ENCODE measurements at places on chromosomes 12 and 14.

DNA sequence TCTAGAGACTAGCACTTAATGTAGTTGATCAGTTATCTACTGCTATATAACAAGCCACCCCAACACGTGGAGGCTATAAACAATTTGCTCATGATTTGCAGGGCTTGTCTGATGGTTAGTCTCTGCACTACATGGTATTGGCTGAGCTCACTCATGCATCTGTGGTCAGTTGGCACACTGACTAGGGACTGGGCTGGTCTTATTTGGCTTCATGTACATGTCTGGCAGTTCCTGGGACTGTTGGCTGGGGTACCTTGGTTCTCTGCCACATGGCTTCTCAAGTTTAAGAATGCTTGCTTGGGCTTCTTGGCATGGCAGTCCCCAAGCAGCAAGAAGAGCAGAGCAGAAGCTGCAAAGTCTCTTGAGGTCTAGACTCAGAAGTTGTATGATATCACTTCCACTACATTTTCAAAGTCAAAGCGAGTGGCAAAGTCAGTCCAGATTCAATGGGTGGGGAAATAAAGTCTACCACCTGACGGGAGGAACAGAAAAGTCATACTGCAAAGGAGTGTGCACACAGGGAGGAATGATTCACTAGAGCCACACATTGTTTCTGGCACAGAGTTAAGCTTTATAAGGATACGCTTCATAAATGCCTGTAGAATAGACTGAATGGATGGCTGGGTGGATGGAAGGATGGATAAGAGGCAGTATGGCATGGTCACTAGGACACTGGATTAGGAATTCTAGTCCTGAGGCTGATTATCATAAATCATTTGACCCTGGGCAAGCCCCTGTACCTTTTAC, 44.8 kb upstream of the PTHLH start:
- DNase-seq = no peak

DNA sequence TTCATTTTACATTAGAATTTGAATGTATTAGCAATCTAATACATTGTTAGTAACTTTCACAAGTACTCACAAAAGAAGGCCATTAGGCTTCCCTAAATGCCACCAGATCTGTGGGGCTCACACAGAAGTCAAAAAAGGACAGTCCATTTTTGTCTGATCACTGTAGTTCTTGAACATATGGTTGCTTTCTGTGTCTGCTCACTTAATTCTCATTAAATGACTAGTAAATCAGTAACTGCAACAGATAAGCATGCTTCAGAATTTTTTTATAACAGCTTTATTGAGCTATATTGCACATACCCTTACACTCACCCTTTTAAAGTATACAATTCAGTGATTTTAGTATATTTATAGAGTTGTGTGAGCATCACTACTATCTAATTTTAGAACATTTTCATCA, 71.4 kb downstream of the DENND5B start:
- DNase-seq = no peak

- no peak for DNase-seq
Observed at GRCh38 chr14:22084393-22085281, 411.0 kb upstream of the OR4E1 start.

GRCh38 chr14:65255583-65256461, 153.5 kb upstream of the MAX start:
- no peak for DNase-seq

GRCh38 chr12:851913-852312, 97.6 kb downstream of the RAD52 start:
- DNase-seq = no peak

DNA sequence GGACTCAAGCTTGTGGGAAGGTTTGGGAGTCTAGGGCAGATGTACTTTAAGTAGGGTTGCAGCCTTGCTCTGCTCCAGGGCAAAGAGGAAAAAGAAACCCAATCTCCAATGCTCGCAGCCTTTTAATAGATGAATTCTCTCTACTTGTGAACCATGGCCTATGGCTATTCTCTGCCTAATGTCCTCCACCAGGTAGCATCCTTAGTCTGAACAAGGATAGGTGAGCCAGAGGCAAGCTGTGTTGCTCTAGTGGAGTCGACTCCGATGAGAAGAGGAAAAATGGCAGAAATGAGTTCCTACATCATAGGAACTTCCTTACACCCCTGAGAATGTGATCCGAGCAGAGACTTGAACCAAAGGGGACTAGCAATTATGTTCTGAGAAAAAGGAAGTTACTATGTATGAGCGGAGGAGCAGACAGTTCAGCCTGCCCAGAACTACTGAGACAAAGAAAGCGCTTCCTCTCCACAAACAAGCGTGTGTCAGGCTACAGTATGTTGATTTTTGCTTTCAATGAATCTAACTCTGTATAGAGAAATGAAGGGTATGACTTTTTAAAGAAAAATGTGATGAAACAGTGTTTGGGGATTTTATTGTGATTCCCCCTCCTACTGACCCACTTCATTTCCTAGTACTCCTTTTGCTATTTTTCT, 153.6 kb upstream of the ARID2 start:
- no peak for DNase-seq

- no peak for DNase-seq
Observed at GRCh38 chr12:32336261-32336660, 63.1 kb upstream of the FGD4 start.

DNA sequence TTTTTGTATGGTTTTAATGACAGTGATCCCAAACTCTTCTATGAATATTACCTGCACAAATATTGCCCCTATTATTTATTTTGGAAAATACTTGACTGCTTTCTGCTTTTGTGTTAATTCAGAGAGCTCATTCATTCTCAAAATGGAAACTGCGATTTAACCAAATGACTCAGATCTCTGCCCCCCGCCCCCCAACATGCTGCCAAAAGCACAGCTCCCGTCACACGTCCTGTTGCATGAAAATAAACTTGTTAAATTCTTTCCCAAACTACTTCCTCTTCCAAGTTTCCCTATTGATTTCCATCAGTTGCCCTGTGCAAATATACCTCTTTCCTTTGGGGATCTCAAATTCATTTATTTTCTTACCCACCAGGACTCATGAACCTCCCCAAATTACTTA, 18.0 kb upstream of the NRDE2 start:
- no peak for DNase-seq

- DNase-seq = no peak
Observed at GRCh38 chr14:72600551-72601330, 293.2 kb downstream of the DPF3 start.

DNA sequence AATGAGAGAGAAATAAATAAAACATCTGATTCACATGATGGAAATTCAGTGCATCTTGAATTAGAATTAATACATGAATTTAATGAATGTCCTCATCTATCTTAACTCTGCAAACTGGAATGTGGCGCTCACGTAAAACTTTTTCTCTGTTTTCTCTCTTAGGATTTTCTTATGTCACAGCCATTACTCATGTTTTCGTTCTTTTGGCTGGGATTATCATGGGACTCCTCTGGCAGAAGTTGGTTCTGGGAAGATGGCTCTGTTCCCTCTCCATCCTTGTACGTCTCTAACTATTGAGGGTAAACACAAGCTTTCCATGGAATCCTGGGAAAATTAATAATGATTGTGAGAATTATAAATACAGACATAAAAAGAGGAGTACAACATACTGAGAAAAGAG, 5.0 kb downstream of the CLEC12B start:
- DNase-seq = no peak

DNA sequence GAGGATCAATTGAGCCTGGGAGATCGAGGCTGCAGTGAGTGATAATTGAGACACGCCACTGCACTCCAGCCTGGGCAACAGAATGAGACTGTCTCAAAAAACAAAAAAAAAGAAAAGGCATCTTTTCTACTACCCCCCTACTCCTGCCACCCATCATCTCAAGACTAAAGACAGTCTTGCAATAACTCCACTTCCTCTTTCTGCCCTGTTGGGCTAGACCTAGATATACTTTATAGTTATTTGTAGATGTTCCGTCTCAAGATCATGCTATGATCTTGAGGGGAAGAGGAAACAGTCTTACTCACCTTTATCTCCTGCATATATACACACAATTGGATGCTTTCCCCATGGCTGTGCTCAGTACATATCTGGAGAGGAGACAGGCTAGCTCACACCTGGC, 12.1 kb upstream of the ESPL1 start:
- no peak for DNase-seq

DNA sequence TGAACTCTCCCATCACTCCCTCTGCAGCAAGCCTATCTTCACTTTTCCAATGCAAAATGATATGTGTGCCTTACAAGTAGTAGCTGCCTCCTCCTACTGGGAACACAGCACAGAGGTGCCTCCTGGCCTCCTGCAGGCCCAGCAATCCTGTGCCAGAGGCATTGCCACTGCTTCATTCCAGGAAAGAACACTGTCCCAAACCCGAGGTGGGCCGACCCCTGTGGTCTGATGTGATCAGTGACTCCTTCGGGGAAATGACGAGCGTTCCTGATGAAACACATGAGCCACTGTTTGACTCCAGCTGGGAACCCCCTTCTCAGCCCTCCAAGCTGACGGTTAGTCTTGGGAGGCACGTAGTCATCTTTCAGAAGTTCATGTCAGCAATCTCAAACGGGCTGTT, 19.5 kb downstream of the PSMC1 start:
- DNase-seq = no peak

GRCh38 chr12:128077211-128077916, 189.6 kb upstream of the TMEM132C start:
- no peak for DNase-seq

- DNase-seq = no peak
Observed at GRCh38 chr12:58310809-58311622, 369.6 kb downstream of the ATP23 start.

DNA sequence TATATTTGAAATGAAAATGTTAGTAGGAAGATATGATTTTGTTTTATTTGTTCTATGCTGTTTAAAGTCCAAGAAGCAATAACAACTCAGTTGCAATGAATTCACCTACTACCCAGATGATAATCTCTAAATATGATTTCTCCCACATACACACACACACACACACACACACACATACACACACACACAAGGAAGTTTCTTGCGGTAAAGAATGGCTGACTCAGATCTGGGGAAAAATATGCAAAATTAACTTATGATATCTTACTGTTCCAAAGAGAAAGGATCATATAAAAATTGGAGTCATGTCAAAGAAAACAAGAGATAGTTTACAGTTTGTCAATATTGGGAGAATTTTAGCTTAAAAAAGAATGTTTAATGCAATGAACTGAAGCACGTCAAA, 456.7 kb downstream of the SLC16A7 start:
- DNase-seq = no peak
